ENCODE measurements at places on chromosomes 1 and 21.

DNA sequence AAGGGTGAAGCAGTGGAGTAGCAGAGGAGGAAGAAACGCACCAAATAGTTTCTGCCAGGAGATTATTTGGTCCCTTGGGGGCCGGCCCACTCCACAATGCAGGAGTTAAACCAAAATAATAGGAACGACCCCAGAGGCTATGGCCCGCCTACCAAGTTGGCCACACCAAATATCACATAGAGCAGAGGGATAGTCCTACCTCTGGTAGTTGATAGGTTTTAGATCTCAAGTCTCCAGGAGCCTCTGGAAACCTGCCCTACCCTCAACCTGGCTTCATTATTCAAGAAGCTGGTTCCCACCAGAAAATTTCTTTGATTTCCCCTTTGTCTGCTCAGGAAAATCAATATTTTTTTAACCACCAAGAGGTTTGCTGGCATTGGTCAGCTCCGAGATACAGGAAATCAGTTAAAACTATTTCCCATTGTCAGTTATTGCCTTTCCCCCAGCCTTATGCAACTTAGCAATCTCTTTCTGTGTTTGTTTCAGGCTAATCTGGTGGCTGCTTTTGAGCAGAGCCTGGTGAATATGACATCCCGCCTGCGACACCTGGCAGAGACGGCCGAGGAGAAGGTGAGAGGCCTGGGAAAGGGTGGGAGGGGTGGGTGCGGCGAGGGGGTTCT lies 35.5 kb upstream of the IPO9 start:
- no peak for DNase-seq

DNA sequence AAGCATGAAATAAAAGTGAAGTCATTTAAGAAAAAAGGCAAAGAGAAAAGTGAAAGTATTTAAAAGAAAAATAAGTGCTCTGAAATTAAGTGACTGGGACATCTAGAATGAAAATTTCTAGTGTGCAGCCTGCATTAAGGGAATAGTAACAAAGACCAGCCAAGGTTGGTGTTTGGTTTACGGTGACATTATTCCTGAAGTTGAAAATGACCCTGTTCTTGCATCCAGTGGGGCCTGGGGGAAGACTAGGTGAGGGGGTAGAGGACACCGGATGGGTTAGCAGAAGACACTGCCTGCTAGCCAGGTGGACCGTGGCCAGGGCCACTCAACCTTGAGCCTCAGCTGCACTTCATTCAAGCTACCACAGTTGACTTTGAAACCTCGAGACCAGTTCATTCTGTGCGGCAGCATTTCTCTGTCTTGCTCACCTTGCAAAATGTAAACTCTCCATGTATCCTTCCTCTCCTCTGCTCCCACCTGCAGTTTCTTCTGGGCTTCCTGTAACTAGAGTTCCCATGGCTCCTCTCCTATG lies 14.3 kb upstream of the KCNK1 start:
- no peak for DNase-seq

DNA sequence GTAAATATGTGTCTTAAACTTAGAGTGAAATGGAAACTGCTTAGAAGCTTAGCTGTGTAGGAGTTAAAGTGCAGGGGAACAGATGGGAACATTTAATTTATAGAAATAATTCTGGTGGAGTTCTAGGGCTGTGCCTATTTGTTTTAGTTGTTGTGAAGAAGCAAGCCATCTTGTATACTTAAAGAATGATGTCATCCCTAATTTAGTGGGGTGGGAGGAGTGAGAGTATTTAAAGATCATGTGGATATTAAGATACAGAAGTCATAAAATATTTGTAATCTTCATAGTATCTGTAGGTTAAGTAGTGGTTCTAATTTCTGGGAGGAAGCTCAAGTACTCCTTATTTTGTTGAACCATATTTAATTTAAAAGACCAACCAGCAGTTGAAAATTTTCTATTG lies 41.5 kb downstream of the BACH1 start:
- DNase-seq, result no peak

- no peak for DNase-seq
Measured at GRCh38 chr1:156691191-156691590, 14.0 kb upstream of the NES start.

GRCh38 chr1:221812088-221812752 lies 70.3 kb upstream of the DUSP10 start:
- no peak for DNase-seq

DNA sequence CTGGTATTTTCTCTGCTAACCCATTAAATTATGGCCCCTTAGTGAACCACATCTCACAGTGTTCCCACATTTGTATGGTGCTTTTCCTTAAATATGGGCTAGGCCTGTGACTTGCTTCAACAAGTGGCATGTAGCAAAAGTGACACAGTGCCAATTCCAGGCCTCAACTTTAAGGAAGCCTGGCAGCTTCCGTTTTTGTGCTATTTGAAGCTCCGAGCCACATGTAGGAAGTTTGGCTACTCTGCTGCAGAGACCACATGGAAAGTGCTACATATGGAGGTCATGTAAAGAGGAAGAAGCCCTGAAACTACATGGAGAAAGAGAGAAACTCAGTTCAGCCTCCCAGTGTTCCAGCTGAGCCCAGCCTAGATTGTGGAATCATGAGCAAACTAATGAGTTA lies 28.5 kb upstream of the DR1 start:
- no peak for DNase-seq

GRCh38 chr1:53020588-53020987 lies 41.4 kb upstream of the PODN start:
- DNase-seq, result no peak

- DNase-seq, result no peak
Measured at GRCh38 chr1:198118134-198118533, 38.7 kb upstream of the NEK7 start.

GRCh38 chr1:228190778-228191177 lies 17.1 kb upstream of the OBSCN start:
- no peak for DNase-seq

DNA sequence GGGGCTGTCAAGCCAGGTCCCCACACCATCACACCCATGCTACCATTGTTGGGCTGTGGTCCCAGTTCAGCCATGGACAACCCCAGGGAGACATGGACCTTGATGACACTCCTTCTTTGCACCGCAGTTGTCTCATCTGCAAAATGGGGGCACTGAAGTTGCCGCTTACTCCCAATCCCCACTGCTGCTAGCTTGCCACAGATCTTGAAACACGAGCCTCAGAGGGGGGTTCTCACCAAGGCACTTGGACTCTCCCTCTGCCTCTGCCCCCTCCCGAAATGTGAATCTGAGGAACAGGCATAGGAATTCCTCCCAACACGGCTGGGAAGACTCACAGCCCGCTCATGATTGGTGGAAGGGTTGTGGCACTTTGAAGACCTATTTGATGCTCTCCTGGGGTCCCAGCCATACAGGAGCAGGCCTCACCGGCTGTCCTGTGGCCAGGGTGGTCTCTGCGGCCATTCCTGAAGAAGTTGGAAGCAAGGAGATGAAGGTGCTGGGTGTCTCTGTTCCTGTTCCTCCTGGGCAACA lies 31.1 kb downstream of the RUNX3 start:
- DNase-seq, result no peak

DNA sequence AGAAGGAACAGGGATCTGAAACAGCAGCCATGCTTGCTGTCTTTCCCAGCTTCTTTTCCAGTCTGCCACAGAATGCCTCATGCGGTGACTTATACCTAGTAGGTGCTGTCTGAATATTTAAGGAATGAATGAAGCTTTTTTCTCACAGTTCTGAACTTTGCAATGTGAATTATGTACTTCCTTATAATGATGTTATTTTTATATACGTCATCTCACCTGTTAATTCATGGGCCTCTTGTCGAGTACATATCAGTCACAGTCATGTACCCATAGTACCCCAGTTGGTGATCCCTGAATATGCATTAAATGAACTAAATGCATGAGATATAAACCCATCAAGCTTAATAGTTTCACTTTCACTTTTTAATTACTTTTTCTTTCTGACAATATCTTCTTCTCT lies 132.7 kb downstream of the NTNG1 start:
- no peak for DNase-seq
